Renal cortex interstitium (tissue), 15 donors: ENCODE measurements at places on chromosomes 4 and X.

GRCh38 chrX:119935215-119935874, 8.2 kb downstream of the NKAP start:
- DNase-seq, result no peak

- no peak for DNase-seq
Observed at GRCh38 chr4:19721587-19721986, 530.1 kb upstream of the SLIT2 start.

GRCh38 chrX:102899940-102900916, 36.8 kb upstream of the RAB40AL start:
- DNase-seq, result peak; percentile 32

DNA sequence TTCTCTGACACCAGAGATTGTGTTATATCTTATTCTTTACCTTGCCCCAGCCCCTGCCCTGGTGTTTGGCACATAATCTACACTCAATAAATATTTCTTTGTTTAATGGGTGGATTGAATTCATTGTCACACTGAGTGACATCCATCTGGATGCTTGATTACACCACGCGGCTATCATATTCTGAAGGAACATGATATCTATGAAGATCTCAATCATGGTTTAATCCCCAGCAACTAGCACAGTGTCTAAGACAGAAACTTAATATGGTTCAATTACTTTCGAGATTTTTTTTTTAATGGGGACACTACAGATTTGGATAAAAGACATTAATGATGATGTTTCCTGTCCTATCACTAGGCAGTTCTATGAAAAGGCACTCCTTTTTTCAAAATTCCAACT, 246.3 kb downstream of the PALLD start:
- no peak for DNase-seq

GRCh38 chr4:77052352-77052751, 23.4 kb downstream of the CCNI start:
- no peak for DNase-seq

DNA sequence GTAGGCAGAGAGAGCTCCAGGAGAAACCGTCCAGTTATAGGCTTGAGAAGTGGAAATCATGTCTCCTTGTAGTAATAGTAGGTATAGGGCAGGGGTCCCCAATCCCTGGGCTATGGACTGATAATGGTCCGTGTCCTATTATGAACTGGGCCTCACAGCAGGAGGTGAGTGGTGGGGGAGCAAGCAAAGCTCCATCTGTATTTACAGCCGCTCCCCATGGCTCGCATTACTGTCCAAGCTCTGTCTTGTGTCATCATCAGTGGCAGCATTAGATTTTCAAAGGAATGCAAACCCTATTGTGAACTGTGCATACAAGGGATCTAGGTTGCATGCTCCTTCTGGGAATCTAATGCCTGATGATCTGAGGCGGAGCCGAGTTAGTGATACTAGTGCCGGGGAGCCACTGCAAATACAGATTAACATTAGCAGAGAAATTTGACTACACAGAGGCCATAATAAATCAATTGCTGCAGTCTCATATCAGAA, 67.6 kb downstream of the MRPL1 start:
- no peak for DNase-seq

- DNase-seq, result no peak
Observed at GRCh38 chrX:154600759-154601374, 15.9 kb downstream of the CTAG1A start.

DNA sequence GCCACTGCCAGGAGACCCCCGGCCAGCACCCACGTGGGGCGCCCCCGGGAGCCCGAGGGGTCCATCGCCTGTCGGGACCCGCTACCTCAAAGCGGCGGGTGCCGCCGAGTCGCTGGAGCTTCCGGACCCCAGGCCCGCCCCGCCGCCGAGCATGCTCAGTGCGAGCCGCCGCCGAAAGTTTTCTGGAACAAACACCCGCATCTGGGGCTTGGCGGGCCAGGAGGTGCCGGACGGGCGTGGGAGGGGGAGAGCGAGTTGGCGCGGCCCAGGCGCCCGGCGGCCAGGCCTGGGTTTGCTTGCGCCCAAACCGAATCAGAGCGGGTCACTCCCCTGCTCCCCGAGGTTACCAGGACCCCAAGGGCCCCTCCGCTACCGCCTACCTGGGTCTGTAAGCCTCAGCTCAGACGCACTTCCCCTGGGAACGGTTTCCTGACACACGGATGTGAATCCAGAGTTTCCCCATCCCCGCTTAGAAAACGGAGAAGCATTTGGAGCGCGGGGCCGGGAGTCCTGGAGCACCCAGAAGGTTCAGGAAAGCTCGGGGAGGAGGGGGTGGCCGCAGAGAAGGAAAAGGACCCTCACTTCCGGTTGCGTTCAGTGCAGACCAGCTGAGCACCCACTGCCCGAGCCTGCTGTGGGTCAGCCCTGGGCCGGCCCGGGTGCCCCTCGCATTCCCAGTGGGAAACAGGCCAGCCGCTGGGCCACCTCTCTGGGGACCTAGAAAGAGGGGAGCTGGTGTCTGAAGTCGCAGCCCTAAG, at the start of gene EVC2:
Gene EVC2, minus strand, starts transcription at position 111 of the 758 bp plus-strand sequence. Its CDS starts 46 bp downstream, at position 65.
- no peak for DNase-seq

- no peak for DNase-seq
Observed at GRCh38 chr4:168629566-168629965, 132.7 kb downstream of the PALLD start.

DNA sequence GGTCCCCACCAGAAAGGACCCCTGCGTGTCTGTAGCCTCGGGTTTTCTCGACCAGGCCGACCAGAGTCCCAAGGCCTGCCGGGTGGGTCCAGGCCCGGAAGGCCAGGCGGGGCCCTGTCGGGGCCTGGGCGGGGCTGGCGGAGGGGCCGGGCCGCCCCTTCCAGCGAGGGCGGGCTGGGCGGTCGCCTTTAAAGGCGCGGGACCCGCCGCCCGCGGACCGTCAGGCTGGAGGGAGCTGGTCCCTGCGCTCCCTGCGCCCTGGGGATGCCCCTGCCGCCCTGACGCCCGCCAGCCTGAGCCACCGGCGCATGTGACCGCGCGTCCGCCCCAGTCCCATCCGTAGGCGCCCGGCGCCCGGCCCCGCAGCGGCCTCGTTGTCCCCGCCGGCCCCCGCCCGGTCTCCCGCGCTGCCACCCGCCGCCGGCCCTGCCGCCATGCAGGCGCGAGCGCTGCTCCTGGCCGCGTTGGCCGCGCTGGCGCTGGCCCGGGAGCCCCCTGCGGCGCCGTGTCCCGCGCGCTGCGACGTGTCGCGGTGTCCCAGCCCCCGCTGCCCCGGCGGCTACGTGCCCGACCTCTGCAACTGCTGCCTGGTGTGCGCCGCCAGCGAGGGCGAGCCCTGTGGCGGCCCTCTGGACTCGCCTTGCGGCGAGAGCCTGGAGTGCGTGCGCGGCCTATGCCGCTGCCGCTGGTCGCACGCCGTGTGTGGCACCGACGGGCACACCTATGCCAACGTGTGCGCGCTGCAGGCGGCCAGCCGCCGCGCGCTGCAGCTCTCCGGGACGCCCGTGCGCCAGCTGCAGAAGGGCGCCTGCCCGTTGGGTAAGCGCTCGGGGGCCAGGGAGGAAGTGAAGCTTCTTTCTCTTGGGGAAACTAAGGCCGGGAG, at the start of gene HTRA3:
Gene HTRA3, plus strand, starts transcription at position 220 of the 883 bp plus-strand sequence. Its CDS starts 215 bp downstream, at position 435.
- peak; percentile 45 for DNase-seq

GRCh38 chrX:95919605-95920004, 765.0 kb upstream of the DIAPH2 start:
- DNase-seq, result no peak

DNA sequence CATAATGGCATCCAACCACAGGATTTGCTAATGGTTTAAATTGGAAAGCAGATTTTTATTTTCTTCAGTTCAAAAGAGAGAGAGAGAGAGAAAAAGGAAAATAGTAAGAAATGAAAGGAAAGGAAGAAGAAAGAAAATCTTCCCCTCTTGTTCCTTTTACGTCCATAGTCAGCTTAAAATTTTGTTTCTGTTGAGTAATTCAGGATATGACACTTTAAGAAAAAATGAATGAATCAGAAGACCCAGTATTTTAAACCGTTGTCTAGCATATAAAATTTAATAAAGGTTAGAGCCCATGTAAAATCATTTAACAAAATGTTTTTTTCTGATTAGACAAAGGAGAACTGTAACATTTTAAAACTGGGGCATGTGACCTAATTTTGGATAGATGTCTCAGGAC, 391.8 kb upstream of the EPHA5 start:
- DNase-seq, result no peak

DNA sequence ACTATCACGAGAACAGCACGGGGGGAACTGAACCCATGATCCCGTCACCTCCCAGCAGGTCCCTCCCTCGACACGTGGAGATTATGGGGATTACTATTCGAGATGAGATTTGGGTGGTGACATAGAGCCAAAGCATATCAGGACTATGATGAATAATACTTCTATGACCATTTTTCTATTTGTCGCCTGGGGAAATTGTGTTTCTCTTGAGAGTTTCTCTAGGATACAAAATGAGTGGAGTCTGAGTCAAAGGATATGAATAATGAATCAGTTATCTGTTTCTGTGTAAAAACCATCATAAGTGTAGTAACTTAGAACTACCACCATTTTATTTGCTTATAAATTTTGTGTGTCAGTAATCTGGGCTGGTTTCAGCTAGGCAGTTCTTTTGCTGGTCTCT, 533.0 kb upstream of the ARX start:
- DNase-seq, result no peak

DNA sequence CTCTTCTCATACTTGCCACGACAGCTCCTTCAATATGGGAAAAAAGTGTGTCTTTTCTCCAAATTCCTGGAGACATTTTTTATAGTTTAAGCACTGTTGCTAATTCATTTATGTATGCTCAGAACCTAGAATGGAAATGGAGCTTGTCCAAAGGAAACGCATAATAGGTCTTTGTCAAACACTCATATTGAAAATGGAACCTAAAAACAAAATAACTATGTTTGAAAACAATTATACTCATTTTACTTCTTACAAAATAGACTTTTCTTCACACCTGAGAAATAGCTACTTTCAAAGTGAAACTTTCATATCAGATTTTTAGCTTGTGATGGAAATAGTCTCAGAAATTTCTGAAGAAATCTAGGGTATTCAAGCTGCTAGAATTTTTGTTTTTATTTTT, 529.7 kb upstream of the BOD1L1 start:
- no peak for DNase-seq

GRCh38 chr4:113212613-113213012, 163.2 kb downstream of the ANK2 start:
- no peak for DNase-seq
